ENCODE measurements at places on chromosomes 11 and 22.

- no peak for DNase-seq
These were observed 50.5 kb upstream of the LRRC55 start for GRCh38 chr11:57131080-57131790.

- DNase-seq = peak; percentile 57
These were observed 492 bp downstream of the JHY start for GRCh38 chr11:122882857-122883645.

DNA sequence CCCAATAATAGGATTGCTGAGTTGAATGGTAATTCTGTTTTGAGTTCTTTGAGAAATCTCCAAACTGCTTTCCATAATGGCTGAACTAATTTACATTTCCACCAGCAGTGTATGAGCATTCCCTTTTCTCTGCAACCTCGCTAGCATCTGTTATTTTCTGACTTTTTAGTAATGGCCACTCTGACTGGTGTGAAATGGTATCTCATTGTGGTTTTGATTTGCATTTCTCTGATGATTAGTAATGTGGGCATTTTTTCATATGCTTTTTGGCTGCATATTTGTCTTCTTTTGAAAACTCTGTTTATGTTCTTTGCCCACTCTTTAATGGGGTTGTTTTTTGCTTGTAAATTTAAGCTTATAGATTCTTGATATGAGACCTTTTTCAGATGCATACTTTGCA is 97.4 kb downstream of the FDX1 start:
- DNase-seq = no peak

DNA sequence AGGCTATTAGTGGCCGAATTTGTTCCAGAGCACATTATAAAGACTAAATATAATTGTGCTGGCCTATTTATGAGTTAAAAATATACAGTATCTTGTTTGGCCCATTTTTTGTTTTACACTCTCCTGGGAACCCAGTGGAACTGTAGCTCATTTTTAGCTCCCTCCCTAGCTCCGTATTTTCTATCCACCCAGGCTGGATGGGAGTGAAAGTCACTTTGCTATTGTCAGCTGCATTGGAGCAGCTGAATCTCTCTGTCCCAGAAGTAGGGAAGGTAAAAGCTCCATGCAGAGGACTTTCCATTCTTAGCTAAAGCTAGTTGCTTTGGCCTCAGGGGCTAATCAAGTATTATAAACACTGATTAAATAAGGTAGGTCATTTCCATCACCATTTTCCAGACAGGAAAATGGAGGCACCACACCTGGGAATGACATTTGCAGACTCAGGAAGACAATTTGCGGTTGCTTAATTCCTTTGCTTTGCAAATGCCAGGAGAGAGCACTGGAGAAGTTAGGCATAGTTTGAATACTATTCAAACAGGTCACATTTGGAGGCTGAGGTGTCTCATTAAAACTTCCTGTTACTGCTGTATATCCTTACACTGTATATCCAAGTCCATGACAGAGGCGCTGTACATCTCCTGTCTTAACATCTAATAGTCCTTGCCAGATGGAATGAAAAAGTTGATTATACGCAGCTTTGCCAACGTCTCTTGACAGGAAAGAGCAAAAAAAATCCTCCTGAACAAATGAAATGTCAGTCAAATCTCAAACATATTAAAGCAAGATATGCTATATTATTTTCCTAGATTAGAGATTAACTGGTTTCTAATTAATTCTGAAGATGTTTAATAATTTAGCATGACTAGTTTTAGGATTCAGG is 338.1 kb upstream of the KIRREL3 start:
- no peak for DNase-seq

DNA sequence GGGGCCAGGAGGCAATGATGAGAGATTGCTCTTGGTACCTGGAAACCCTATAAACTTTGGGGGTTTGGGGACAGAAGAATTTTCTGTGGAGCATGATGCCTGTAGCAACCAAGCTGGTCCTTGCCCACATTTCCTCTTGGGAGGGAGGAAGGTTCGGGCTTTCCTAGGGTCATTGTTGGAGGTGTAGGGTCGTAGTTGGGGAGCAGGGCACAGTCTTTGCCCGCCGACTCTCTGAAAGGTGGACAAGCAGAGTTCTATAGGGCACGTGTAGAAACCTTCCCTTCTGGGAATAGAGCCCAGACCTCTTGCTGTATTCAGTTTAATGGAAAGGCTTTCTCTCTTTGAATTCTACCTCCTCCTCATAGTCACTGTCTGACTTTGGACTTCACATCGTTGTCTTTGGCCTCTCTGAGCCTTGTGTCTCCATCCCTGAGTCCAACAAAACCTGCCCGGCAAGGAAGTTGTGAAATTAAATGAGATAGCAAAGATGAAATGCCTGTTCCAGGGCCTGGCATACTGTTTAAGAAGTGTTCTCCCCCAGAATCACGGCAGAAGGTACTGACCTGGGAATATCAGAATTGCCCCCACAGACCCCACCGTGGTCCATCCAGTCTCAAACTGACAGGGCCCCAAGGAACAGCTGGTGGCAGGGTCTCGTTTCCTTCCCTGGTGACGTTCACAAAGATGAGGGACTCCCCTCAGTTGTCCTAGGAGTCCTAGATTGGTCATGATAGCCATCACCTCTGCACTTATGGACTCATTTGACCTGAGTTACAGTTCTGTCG is 1.6 kb downstream of the PRDM11 start:
- DNase-seq = no peak

DNA sequence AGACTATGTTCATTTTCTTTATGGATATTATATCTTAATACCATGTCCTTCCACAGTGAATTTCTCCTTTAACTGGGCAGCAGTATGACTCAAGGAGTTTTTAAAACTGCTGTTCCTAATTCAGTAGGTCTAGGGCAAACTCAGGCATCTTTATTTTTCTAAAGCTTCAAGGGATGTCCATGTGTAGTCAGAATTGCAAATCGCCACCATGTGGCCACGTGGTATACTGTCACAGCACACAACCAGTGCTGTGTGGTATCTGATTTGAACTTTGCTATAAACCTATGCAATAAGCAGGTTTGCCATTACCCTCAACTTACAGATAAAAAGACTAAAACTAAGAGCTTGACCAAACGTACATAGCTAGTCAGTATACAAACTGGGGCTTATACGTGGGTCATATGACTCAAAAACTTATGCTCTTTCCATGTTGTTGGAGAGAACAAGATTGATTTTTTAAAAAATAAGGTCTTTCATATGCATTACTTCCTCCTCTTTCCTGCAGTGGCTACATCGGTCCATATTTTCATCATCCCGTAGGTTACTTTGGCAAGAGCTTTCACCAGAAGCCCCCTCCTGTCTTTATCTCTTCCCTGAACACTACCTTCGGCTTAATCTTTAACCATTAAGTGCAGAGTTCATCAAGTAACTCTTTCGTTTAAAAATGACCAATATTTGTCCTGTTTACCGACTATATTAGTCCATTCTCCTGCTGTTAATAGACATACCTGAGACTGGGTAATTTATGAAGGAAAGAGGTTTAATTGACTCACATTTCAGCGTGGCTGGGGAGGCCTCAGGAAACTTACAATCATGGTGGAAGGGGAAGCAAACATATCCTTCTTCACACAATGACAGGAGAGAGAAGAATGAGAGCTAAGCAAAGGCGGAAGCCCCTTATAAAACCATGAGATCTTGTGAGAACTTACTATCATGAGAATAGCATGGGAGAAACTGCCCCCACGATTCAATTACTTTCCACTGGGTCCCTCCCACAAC is 8.0 kb upstream of the HTATIP2 start:
- no peak for DNase-seq

GRCh38 chr11:119712459-119713358 is 16.3 kb downstream of the NECTIN1 start:
- DNase-seq = no peak

GRCh38 chr11:67013511-67014045 is 9.4 kb upstream of the SYT12 start:
- DNase-seq = no peak

GRCh38 chr11:93783765-93784144 is 327 bp upstream of the MED17 start:
- no peak for DNase-seq

GRCh38 chr22:46758867-46759290 is 3.6 kb upstream of the TBC1D22A start:
- DNase-seq = peak; percentile 44

DNA sequence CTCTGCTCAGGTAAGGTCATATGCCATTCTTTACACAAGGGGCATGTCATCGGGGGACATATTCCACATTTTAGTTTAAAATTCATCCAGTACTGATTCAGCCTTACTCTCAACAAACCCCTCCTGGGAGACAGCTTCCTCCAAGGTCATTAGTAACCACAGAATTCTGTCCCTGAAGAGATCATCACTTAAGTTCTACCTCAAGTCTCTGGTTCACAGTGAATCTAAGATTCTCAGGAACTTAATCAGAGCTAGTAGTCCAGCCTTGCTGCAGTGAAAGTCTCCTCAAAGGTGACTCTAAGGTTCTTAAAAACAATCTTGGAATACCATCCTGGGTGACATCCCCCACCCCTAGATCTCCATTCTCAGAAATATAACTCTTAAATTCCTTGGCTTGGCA is 18.9 kb upstream of the GDPD4 start:
- no peak for DNase-seq

- DNase-seq = peak; percentile 92
These were observed 70.2 kb upstream of the PPARA start for GRCh38 chr22:46079861-46080821.

- no peak for DNase-seq
These were observed 33.2 kb downstream of the PAK1 start for GRCh38 chr11:77440678-77441077.

DNA sequence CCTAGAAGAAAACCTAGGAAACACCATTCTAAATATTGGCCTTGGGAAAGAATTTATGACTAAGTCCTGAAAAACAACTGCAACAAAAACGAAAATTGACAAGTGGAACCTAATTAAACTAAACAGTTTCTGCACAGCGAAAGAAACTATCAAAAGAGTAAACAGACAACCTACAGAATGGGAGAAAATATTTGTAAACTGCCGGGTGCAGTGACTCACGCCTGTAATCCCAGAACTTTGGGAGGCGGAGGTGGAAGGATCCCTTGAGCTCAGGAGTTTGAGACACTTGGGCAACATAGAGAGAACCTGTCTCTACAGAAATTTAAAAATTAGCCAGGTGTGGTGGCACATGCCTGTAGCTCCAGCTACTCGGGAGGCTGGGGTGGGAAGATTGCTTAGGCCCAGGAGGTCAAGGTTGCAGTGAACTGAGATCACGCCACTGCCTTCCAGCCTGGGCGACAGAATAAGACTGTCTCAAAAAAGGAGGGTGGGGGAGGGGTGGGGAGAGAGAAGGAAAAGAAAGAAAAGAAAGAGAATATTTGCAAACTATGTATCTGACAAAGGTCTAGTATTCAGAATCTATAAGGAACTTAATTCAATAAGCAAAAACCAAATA is 14.0 kb downstream of the OR2AT4 start:
- DNase-seq = no peak

GRCh38 chr22:38956551-38956950 is 858 bp upstream of the APOBEC3A start:
- no peak for DNase-seq

DNA sequence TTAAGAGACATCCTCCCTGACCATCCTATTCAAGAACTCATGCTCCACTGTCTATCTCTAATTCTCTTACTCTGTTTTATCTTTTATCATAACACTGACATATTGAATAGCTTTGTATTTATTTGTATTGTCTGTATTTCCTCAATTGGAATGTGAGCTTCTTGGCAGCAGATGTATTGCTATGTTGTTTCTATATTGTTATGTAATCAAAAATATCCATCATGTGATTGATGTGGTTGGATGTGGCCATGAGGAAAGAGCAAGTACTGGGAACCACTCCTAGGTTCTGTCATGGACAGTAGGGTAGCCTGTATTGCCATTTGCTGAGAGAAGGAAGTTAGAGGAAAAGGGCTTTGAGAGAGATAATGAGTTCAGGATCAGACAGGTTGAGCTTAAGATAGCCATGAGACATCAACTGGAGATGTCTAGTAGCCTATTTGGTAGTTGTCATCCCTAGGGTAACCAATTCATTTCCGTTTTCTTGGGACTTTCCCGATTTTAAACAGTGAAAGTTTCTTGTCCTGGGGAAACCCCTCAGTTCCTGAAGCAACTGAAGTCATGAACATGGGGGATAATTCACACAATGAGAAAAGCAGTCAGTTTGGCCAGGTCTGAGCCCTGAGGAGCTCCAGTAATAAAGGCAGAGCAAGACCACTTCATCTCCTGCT is 404.5 kb downstream of the INSC start:
- DNase-seq = no peak

DNA sequence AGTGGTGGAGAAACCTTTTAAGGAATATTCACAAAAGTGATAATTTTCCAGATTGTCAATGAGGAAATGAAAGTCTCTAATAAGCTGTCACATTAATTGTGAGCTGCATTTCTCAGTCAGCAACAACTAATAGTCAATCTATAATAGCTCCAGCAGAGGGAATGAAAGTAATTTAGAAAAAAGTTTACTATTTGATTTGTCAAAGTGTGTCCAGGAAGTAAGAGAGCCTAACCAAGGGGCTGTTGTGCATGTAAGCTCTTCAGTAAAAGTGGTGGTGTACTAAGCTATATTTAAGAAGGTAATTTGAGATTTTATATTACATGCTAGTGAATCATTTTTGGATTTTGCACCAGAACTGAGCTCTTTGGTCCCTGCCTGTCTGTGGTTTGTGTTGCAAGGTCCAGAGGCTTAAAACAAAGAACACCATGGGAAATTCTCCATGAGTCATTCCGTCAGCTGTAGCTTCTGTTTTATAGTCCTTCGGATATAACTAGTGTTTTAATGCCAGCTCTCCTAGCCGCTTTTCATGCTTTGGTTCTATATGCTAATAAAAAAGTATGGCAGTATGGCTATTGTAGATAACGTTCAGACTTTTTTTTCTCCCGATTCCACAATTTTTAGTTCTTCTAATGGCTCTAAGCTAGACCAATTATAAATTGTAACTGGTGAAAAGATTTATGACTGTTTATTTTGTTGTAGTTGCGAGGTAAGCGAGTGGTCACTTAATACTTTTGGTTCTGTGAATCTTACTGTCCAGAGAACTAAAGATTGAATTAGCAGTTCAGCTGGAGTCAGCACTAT is 64.6 kb downstream of the ARHGEF12 start:
- peak; percentile 90 for DNase-seq

GRCh38 chr11:133269267-133269666 is 263.0 kb downstream of the OPCML start:
- no peak for DNase-seq

GRCh38 chr11:97617031-97617430 is 1227.2 kb downstream of the JRKL start:
- no peak for DNase-seq

DNA sequence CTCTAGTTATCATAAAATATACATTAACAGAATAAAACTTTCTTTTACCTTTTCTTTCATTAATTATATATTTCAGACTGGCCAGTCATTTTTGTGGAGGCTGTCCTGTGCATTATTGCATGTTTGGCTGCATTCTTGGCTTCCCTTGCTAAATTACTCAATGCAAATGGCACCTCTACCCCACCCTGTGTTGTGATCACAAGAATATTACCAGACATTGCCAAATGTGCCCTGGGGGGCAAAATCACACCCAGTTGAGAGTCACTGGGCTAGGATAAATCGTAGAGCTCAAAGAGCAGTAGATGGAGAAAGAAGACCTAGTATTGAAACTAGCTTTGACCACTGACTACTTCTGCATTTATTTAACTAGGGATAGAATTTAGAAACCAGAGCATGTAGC is 1257.8 kb upstream of the TENM4 start:
- no peak for DNase-seq

All from RCC 7860 (cell line).